ENCODE measurements at places on chromosomes 2 and 18. TPM values are rescaled to one million over a fixed set of nuclear protein-coding genes. Genes with fewer than 3 reads are reported as not detected.

Gene CROCC2
- polyA plus RNA-seq, result not detected

DNA sequence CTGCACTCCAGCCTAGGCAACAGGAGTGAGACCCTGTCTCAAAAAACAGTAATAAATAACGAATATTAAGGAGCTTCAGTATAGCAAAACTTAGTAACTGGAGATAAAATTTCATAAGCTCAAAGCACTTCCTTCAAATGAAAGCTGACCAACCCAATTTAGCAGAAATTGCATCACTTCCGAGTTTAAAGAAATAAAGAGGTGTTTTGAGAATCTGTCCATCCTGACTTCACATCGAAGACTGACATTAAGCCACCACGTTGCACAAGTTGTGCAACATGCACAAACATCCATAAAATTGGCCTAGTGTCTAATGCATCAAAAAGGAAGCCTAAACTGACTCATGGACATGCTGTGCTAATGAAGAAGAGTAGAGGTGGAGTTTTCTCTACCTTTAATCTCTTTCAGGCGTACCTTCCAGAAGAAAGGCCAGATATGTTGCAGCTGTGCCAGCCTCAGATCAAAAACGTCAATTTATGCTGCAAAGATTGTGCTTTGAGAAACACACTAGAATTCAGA, 7.7 kb upstream of the DSG3 start:
- no peak for DNase-seq

- no peak for DNase-seq
Observed at GRCh38 chr2:203951366-203951902, 14.9 kb downstream of the ICOS start.

GRCh38 chr2:77421971-77422370, 100.2 kb downstream of the LRRTM4 start:
- no peak for DNase-seq

Gene KCNE4
- 1.5 TPM for polyA plus RNA-seq

DNA sequence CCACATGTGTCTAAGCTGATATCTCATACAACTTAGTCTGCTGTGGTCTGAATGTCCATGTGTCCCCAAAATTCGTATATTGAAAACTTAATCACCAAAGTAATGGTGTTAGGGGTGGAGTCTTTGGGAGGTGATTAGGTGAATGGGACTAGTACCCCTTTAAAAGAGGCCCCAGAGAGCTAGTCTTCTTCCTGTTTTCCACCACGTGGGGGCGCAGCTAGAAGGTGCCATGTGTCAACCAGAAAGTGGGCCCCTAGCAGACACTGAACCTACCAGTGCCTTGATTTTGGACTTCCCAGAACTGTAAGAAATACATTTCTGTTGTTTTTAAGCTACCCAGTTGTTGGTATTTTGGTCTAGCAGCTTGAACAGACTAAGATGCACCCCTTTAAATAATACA, 86.6 kb downstream of the ASB1 start:
- no peak for DNase-seq

GRCh38 chr2:223465793-223466192, 136.4 kb downstream of the SCG2 start:
- peak; percentile 54 for DNase-seq

DNA sequence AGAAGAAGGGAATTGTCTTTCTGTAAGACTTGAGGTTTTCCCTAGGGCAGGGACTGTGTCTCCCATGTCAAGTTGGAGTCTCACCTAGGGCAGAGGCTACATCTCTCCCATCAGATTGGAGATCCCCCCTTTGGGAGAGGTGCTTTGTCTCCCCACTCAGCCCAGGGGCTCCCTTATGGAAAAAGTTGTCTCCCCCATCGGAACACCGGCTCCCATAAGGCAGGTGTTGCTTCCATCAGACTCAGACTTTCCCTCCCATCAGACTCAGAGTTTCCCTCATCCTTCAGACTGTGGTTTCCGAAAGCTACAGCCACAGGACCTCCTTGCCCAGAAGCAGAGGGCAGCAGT, 5.8 kb downstream of the ANKRD53 start:
- no peak for DNase-seq

DNA sequence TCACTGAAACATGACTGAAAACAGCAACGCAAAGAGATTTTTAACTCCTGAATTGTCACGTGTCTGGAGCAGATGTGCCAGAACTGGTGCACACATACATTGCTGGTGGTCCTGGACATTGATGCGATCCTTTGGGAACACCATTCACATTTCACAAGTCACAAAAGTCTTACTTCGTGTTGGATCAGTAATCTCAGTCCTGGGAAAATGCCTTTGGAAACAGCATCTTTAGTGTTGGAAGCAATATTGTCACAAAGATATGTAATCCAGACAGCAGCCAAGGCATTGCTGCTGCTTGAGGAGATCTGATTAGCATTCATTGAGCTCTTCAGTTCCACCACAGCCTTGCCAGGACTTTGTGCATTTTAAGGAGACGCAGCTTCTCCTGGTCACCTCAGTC, 126.2 kb upstream of the SH3BP4 start:
- DNase-seq, result no peak

DNA sequence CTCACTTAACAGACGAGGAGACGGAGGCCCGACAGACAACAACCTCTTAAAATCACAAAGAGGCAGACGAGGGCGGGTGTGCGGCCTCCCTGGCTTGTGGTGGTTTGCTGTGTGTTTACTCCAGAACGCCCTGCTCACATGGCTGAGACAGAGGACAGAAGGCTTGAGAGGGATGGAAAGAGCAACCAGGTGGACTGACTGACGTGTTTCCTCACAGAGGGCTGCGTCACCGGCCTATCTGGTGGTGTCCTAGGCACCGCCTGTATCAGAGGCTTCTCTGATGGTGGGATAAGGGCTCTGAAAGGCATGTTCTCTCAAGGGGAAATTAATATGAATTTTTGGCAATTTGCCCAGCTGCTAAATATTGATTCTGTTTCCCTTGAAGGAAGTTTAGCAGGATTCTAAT, 47.0 kb upstream of the RALBP1 start:
- DNase-seq, result no peak

GRCh38 chr2:156489195-156489594, 53.0 kb downstream of the GPD2 start:
- no peak for DNase-seq

Gene DUSP2
- polyA plus RNA-seq, result 23.1 TPM

Gene SLC4A3
- polyA plus RNA-seq, result 250 TPM

Gene UGT1A6
- not detected for polyA plus RNA-seq

Gene C2orf15
- polyA plus RNA-seq, result 0.04 TPM

GRCh38 chr2:241063587-241063986, 38.5 kb downstream of the MTERF4 start:
- DNase-seq, result no peak

- DNase-seq, result no peak
Observed at GRCh38 chr2:95006588-95006987, 18.9 kb upstream of the MAL start.

DNA sequence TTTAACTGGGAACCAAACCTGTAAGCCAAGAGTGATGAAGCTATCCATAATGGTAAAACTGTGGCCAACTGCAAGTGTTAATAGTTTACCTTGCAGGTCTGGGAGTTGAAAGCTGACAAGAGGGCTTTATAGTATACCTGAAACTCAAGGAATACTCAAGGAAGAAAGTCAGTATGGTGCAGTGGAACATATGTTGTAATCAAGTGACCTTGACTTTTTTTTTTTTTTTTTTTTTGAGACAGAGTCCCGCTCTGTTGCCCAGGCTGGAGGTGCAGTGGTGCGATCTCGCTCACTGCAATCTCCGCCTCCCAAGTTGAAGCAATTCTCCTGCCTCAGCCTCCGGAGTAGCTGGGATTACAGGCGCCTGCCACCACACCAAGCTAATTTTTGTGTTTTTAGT, 27.6 kb downstream of the VIL1 start:
- DNase-seq, result no peak

DNA sequence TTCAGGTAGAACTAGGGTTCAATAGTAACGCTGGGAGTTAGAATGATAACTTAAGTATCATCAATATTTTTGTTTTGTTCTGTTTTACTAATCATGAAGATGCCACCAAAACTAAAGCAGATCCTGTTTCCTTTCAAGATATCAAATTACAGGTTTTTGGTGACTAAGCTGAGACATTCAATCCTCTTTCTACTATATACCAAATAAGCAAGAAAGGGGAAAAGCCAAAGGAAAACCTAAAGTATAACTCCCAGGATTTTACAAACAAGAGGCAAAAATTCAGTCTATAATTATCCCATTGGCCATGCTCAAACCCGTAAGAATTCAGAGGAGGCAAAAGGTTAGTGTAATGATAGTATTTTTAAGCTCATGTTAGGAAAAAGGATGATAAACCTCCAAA, 175.2 kb upstream of the CCDC150 start:
- DNase-seq, result no peak

Gene CD8B2
- not detected for polyA plus RNA-seq

Gene SEMA4F
- 0.95 TPM for polyA plus RNA-seq

Gene MTHFD2
- 12.9 TPM for polyA plus RNA-seq

DNA sequence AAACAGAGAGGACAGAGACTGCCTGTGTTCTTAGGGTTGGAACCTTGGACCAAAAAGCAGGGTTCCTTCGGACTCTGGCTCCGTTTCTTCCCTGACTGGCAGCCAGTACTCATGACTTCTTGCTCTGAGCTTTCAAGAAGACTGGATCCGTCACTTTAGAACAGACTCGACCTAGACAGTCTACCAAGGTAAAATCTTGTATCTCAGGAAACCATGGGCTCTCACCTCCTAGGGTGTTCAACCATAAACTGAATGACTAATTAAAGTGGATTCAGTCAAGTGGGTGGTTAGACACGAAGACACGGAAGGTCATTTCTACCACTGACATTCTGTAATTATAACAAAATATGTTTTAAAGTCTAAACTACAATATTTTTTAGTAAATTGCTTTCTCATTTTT, 153.8 kb upstream of the SLC39A10 start:
- no peak for DNase-seq

GRCh38 chr2:207630491-207630890, 5.3 kb upstream of the METTL21A start:
- DNase-seq, result no peak

- no peak for DNase-seq
Observed at GRCh38 chr2:224576088-224576715, 9.0 kb downstream of the CUL3 start.

Gene SP5
- polyA plus RNA-seq, result 0.23 TPM

GRCh38 chr2:74428675-74429074, 7.1 kb downstream of the WDR54 start:
- no peak for DNase-seq

Gene B3GNT7
- 0.68 TPM for polyA plus RNA-seq

Gene LRRC30
- not detected for polyA plus RNA-seq

DNA sequence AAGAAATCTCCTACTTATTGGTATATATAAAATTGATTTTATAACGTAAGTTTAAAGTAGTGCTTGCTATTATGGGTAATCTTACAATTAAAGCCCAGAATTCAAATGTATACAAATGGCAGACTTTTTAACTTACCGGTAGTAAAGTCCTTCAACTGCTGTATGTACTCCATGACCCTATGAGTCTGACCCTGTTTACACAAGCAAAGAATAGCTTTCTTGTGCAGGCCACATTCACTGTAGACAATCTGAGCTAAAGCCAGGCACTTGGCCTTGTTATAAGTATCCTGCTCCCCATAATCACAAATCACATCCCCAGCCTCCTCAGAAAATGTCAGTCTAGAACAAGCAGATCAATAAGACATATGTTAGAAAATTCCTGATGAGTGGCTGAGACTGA, 51.7 kb downstream of the CLHC1 start:
- no peak for DNase-seq

GRCh38 chr18:64693766-64694165, 544.9 kb upstream of the LINC00305 start:
- DNase-seq, result no peak

GRCh38 chr2:45856391-45857274, 205.2 kb downstream of the PRKCE start:
- DNase-seq, result no peak

- DNase-seq, result no peak
Observed at GRCh38 chr2:200054681-200055468, 99.5 kb downstream of the MAIP1 start.

DNA sequence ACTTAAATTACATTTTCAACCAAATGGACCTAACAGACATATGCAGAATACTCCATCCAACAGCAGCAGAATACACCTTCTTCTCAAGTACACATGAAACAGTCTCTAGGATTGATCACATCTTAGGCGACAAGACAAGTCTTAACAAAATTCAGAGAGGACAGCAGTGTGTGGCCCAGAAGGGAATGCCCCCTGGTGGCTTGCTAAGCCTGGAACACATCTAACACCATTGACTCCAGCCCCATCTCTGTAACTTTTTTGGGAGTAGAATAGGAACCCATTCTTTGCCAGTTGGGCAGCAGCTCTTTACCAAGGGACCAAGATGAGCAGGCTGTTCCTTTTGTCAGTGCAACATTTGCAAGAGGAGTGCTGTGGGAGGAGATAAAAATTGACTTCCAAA, 249.9 kb downstream of the PLCL1 start:
- DNase-seq, result peak; percentile 34

Data from heart left ventricle (tissue), 16 donors.